Lung (tissue), 17 donors: ENCODE measurements at places on chromosomes 12 and 14. TPM values are rescaled to one million over a fixed set of nuclear protein-coding genes. Genes with fewer than 3 reads are reported as not detected.

GRCh38 chr12:27193106-27193505, 51.0 kb upstream of the STK38L start:
- no peaks in the 10 kb centered on the region for H3K36me3 ChIP-seq
- peaks cover 8% of the 10 kb centered on the region for H3K4me1 ChIP-seq
- no peak overlapping the region for H3K27ac ChIP-seq
- peak; percentile 88 for DNase-seq

DNA sequence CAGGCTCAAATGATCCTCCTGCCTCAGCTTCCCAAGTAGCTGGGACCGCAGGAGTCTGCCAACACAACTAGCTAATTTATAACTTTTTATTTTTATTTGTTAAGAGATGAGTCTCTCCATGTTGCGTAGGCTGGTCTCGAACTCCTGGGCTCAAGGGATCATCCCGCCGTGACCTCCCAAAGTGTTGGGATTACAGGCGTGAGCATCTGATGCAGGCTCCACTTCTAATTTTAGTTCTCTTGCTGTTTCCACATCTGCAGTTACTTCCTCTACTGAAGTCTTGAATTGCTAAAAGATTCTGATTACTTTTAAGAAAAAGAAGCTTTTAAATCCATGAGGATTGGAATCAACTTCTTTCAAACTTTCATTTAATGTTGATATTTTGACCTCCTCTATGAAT, 13.4 kb upstream of the SNX6 start:
- no peaks in the 10 kb centered on the region for H3K36me3 ChIP-seq
- no peaks in the 10 kb centered on the region for H3K4me1 ChIP-seq
- H3K4me3 ChIP-seq, result no peak overlapping the region
- no peak overlapping the region for H3K27ac ChIP-seq
- no peaks in the 10 kb centered on the region for H3K27me3 ChIP-seq
- DNase-seq, result no peak

DNA sequence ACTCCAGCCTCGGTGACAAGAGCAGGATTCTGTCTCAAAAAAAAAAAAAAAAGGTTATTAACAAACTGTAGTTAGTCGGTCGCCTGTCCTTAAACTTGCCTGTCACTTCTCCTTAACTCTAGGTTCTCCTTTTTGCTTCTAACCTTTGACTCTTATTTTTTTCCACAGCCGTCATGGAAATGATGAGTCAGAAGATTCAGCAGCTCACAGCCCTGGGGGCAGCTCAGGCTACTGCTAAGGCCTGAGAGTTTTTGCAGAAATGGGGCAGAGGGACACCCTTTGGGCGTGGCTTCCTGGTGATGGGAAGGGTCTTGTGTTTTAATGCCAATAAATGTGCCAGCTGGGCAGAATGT, 418 bp upstream of the MYG1 start:
- peak overlapping the region; percentile 21 for H3K27ac ChIP-seq
- peaks cover 16% of the 10 kb centered on the region for H3K4me1 ChIP-seq
- H3K36me3 ChIP-seq, result peaks cover 2% of the 10 kb centered on the region
- no peaks in the 10 kb centered on the region for H3K27me3 ChIP-seq
- no peak overlapping the region for H3K4me3 ChIP-seq
- no peak for DNase-seq

- H3K27me3 ChIP-seq, result no peaks in the 10 kb centered on the region
- no peaks in the 10 kb centered on the region for H3K36me3 ChIP-seq
- peak; percentile 74 for DNase-seq
- no peak overlapping the region for H3K27ac ChIP-seq
Observed at GRCh38 chr14:26841920-26842741, 244.3 kb upstream of the NOVA1 start.

DNA sequence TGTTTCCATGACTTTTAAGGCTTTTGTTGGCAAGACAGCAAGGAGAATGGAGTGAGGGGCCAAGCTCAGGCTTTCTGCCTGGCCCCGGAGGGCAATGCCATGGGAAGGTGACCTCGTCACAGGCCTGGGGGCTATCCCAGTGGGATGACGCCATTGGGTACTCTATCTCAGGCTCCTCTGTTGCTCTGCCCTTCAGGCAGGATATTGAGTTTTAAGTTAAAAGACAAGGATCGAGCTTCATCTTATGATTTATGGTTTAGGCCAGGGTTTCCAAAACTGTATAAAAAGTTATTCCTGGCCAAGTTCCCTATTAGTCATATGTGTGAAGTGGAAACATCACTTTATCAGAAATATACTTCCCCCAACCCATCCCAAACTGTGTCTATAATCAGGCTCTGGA, 127.7 kb downstream of the ZFP36L1 start:
- H3K4me3 ChIP-seq, result no peak overlapping the region
- H3K36me3 ChIP-seq, result no peaks in the 10 kb centered on the region
- H3K27me3 ChIP-seq, result no peaks in the 10 kb centered on the region
- H3K27ac ChIP-seq, result no peak overlapping the region

DNA sequence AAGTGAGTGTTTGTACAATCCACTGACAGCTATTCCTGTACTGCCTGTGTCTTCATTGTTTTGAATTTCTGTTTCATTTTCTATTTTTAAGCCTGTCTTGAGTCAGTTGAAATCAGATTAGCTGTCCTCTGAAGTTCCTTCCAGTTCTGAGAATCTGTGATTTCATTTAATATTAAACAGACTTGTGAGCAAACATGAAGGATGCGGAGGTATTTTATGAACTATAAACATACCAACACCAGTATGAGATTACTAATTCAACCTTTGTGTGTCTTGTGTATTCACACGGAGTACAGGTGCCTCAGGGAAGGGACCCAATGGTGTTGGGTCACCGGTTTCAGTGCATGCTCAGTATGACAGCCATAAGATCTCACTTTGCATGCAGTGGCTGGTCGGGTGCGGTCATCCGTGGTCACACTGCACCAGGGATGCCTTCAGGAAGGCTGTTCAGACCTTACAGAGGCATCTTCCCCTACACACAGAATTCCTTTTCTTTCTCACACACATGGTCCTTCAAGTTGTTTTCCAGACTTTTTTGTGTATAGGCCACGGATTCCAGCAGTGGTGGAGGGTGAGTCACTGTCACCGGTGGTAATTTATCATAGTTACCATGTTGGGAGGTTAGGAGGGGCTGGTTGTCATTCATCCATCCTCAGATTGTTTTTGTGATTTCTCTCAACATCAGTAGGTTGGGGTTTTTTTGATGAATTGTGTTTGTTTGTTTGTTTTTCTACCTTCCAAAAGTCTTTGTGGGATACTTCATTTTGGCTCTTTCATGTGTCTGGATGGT, 103.0 kb upstream of the SFSWAP start:
- DNase-seq, result no peak
- H3K4me3 ChIP-seq, result no peak overlapping the region
- no peak overlapping the region for H3K27ac ChIP-seq
- H3K4me1 ChIP-seq, result no peaks in the 10 kb centered on the region

GRCh38 chr12:113155060-113155459, 5.5 kb downstream of the CFAP73 start:
- no peak overlapping the region for H3K4me3 ChIP-seq
- H3K27ac ChIP-seq, result no peak overlapping the region
- peaks cover 13% of the 10 kb centered on the region for H3K36me3 ChIP-seq
- H3K27me3 ChIP-seq, result peaks cover 38% of the 10 kb centered on the region

GRCh38 chr12:7581625-7582024, 78.0 kb upstream of the CD163 start:
- H3K27ac ChIP-seq, result no peak overlapping the region
- H3K36me3 ChIP-seq, result no peaks in the 10 kb centered on the region
- no peak for DNase-seq
- H3K4me3 ChIP-seq, result no peak overlapping the region
- H3K4me1 ChIP-seq, result no peaks in the 10 kb centered on the region

The PIWIL1 gene
- not detected for total RNA-seq
